Activated T-cell treated with anti-CD3 and anti-CD28 coated beads, Interleukin-2, amount 50 U/mL, for 72 hours (primary cell): ENCODE measurements at places on chromosomes 13 and 19. TPM values are rescaled to one million over a fixed set of nuclear protein-coding genes. Genes with fewer than 3 reads are reported as not detected.

Gene HCST
- total RNA-seq = 56.1 TPM

Gene OR7D2
- 0.14 TPM for total RNA-seq

Gene NPAS1
- total RNA-seq = 1.1 TPM

DNA sequence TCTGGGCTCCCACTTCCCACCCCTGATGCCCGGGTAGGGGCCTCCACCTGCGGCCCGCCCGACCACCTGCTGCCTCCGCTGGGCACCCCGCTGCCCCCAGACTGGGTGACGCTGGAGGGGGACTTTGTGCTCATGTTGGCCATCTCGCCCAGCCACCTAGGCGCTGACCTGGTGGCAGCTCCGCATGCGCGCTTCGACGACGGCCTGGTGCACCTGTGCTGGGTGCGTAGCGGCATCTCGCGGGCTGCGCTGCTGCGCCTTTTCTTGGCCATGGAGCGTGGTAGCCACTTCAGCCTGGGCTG, 7.9 kb downstream of the DBP start:
- H3K27me3 ChIP-seq = no peaks in the 10 kb centered on the region
- peaks cover 3% of the 10 kb centered on the region for H3K36me3 ChIP-seq
- H3K4me1 ChIP-seq = peaks cover 54% of the 10 kb centered on the region
- no peak overlapping the region for H3K27ac ChIP-seq

DNA sequence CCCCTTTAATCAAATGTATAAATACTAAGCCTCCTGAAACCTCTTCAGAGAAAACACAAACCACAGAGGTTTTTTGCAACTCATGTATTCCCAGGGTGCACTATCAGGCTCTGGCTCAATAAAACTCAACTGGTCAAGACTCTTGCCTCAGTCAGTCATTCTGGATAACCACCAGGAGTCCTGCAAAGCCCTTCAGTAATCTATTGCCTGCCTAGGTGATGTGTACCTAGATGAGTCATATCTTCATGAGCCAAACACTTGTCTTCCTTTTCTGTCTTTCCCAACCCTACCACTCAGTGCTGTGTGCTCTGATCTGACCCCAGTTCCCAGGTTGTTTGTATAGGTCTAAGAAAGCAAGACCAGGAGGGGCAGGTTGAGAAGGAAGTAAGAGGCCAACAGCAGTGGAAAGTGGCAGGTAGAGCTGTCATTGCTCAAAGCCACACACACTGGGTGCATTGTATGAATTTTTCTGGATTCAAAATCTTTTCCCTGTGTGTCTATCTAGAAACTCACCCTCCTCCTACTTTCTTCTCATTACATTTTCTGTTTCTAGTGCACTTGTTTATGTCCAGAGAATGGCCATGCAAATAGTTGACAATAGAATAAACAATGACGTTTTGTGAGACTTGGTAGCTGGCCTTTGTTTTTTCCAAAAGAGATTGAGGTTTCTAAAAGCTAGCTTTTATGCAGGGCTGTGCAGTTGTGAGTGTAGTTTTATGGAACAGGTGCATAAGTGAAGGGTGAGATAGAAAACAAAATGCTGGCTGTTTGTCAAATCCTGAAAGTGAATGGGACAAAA, 48.1 kb downstream of the PSG1 start:
- H3K27ac ChIP-seq = no peak overlapping the region
- H3K27me3 ChIP-seq = no peaks in the 10 kb centered on the region
- no peaks in the 10 kb centered on the region for H3K4me1 ChIP-seq
- no peak for DNase-seq
- H3K36me3 ChIP-seq = no peaks in the 10 kb centered on the region

DNA sequence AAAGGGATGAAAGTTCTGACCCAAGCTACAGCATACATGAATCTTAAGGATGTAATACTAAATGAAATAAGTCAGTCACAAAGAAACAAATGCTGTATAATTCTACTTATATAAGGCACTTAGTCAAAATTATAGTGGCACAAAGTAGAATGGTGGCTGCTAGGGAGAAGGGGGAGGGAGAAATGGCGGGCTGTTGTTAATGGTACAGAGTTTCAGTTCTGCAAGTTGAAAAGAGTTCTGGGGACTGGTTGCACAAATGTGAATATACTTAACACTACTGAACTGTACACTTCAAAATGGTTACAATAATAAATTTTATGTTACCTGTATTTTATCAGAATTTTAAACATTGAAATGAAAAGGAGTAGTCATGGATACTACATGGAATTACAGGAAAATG, 48.9 kb upstream of the CLDN10 start:
- peaks cover 22% of the 10 kb centered on the region for H3K27me3 ChIP-seq
- no peaks in the 10 kb centered on the region for H3K36me3 ChIP-seq
- H3K4me3 ChIP-seq = no peak overlapping the region
- H3K27ac ChIP-seq = no peak overlapping the region
- H3K4me1 ChIP-seq = no peaks in the 10 kb centered on the region

DNA sequence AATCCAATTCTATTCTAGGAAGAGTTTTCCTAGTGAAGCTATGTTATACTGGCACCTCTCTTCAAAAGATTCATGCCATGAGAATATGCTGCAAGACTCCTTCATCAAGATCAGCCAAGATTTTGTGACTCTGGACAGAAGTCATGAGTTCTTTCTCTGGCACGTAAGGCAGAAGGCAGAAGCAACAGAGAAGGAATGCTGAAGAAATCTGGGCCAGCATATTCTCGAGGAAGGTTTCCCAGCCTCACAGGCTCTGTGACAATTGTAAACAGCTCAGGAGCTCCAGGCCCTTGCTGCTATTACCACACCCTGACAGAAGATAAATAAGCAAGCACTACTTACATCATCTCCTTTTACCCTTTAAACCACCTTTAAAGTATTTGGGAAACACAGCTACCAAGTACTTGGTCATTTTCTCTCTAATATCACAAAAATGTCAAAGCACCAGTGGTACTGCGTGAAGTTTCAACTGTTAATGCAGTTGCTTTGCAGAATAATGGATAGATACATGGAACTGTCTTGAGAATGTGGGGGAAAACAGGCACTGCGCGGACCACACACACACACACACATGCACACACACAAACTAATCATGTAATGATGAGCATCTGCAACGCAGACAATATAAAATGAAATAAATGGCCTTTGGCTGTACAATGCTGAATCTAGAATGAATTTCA, 55.4 kb downstream of the INTS6 start:
- no peaks in the 10 kb centered on the region for H3K27me3 ChIP-seq
- peak overlapping the region; percentile 77 for H3K27ac ChIP-seq
- H3K4me3 ChIP-seq = no peak overlapping the region

- no peak for DNase-seq
- H3K36me3 ChIP-seq = no peaks in the 10 kb centered on the region
- H3K27ac ChIP-seq = no peak overlapping the region
Measured at GRCh38 chr19:55493645-55494171, 5.5 kb downstream of the SSC5D start.

DNA sequence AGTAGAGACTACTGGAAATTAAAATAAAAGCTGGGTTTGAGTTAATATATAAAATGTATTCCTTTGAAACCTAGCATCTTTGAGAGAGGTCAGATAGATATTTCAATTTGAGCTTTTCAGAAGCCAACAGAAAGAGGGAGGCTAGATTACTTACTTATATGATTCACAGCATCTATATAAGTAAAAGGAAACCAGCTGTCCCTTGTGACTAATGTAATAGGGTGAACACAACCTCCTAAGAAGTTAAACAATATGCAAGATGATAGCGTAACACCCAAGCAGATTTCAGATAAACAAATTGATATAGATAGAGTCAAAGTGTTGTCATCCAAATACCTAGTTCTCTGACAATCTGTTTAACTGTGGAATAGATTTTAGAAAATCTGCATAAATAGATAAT, 393.5 kb upstream of the GPC6 start:
- H3K4me1 ChIP-seq = no peaks in the 10 kb centered on the region
- no peaks in the 10 kb centered on the region for H3K36me3 ChIP-seq
- no peak overlapping the region for H3K27ac ChIP-seq

GRCh38 chr19:40217027-40217810, 965 bp downstream of the TTC9B start:
- H3K27me3 ChIP-seq = peaks cover 46% of the 10 kb centered on the region
- peaks cover 3% of the 10 kb centered on the region for H3K36me3 ChIP-seq
- peak; percentile 45 for DNase-seq
- H3K4me1 ChIP-seq = peaks cover 24% of the 10 kb centered on the region
- H3K4me3 ChIP-seq = peak overlapping the region; percentile 49

DNA sequence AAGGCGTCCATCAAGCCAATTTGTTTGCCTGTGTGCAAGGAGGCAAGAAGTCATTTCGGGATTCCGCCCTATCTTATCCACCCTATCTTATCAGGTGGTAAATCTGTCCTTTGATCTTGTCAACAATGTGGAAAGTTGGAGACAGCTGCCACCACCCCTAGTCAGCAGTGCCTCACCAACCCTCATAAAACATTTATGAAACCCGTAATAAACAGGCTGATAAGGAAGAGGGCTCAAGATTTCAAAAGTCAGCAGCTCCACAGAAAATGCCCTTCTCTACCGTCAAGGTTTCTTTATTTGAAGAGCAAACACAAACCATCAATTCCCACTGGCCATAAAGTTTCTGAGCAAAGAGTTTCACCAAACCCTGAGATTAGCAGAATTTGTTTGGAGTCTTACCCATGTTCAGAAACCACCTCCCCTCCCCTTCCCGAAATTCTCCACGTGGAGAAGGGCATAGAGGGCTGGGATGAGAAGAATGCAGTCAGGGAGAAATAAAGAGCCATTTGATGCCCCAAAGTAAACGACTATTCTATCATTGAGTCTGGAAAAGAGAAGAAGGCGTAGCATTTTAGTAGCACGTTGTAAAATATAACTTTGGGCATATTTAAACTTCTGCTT, 196.0 kb upstream of the GPR12 start:
- no peak overlapping the region for H3K4me3 ChIP-seq
- no peak overlapping the region for H3K27ac ChIP-seq

DNA sequence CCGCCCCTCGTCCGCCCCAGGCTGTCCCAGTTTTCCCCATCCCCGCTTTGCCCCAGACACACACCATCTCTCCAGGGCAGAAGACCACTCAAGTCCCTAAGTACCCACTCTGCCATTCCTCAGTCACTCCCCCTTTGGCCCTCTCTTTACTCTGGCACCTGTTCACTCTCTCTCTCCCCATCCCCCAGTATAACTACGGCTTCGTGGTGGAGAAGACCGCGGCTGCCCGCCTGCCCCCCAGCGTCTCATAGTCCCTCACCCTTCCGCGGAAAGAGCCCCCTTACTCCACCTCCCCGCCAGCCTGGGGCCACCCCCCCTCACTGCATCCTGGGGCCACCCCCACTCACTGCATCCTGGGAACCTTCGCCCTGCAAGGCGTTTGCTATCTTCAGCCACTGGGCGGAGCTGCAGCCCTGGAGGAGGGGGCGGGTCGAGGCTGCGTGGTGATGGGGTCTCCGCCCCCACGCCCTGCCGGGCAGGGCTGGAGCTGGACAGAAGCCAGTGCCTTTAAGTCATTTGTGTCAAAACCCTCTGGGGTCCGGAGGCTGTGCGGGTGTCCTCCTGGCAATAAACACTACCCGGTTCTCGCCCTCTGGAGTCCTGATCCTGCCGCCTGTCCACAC, 5.0 kb downstream of the MVB12A start:
- H3K27me3 ChIP-seq = no peaks in the 10 kb centered on the region
- H3K36me3 ChIP-seq = no peaks in the 10 kb centered on the region
- no peak overlapping the region for H3K27ac ChIP-seq
- H3K4me1 ChIP-seq = peaks cover 8% of the 10 kb centered on the region
- H3K4me3 ChIP-seq = no peak overlapping the region

GRCh38 chr13:30134578-30134977, 172.8 kb downstream of the KATNAL1 start:
- no peak overlapping the region for H3K27ac ChIP-seq
- no peak for DNase-seq
- H3K4me3 ChIP-seq = no peak overlapping the region
- no peaks in the 10 kb centered on the region for H3K27me3 ChIP-seq
- H3K36me3 ChIP-seq = no peaks in the 10 kb centered on the region

- no peak for DNase-seq
- no peak overlapping the region for H3K4me3 ChIP-seq
- no peak overlapping the region for H3K27ac ChIP-seq
Measured at GRCh38 chr19:45524575-45525129, 17.4 kb downstream of the VASP start.

- no peaks in the 10 kb centered on the region for H3K36me3 ChIP-seq
- H3K27me3 ChIP-seq = peaks cover 10% of the 10 kb centered on the region
- no peak overlapping the region for H3K27ac ChIP-seq
- DNase-seq = no peak
Measured at GRCh38 chr13:91302111-91302510, 45.4 kb upstream of the MIR17HG start.
